ENCODE measurements at places on chromosomes 1 and 21.

DNA sequence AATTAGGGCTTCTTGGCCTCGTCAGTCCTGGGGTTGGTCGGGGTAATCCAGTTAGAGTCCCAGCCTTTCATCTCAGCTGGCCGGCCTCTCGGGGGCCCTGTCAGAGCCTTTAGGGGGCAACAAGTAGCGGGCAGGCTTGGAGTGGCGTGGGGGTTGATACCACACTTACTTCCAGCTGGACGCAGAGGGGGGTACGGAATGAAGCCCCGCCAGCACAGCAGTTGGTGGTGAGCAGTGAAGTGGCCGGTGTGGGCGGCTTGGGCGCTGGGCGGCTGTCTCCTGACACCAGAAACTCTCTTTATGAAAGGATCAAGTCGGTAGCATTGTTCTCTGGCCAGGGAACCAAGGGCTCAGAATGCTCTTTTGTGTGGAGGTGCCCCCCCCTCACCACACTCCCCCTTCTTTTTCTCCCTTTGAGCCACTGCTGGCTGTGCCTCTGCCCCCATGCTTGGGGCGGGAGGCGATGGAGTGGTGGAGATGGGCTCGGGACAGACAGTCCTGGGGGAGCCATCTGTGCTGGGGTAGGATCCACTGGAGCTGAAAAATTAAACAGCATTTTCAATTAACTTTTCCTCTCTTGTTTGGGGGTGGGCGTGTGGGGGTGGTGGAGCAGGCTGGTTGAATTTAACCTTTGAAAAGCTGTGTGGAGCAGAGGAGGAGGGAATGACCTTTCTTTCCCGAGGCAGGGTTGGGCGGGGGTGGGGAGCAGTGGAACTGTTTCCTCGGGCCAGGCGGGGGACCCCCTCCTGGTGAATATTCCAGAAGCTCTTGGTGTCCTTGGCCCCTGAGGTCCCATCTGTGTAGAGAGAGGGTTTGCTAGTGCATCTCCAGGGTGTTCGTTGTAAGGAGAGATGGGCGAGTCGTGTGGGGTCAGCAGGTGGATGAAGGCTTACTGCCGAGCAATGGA is 102.7 kb downstream of the RNF220 start:
- DNase-seq = no peak

- DNase-seq = no peak
These were observed at the start of gene TINAGL1 for GRCh38 chr1:31576201-31576669. Gene TINAGL1 (plus strand): TSS chr1:31576515. CDS start chr1:31577149, 634 bp downstream.

GRCh38 chr1:3636531-3636930 is 11.7 kb downstream of the TPRG1L start:
- DNase-seq = no peak

GRCh38 chr21:42320791-42321190 is 5.6 kb upstream of the TFF3 start:
- DNase-seq = no peak

DNA sequence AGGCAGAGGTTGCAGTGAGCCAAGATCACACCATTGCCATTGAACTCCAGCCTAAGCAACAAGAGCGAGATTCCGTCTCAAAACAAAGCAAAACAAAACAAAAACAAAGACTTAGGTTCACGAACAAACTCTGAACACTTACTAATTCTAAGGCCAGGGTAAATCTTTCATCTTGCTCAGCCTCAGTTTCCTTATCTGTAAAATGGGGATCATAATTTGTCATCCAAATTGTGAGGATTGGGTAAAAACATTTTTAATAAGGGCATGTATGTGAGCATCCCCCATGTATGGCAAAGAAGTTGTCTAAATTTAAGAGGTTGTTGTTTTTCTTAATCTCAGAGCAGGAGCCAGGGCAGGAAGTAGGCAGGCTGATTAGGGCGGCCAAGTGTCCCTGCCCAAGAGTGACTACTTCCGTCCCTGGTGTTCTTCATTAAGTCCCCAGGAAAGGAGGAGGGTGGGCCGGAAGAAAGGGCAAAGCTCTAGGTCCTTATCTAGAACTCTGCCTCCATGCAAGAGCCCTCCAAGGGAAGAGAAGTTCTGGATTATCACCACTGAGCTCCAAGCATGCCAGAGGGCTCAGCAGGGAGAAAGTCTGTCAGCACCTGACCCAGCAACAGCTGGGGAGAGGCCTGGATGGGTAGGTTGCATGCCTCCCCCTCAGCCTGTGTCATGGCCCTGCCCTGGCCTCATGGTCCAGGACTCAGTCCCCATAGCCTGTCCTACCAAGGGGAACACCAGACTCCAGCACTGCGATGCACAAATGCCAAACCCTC is 49.9 kb upstream of the CLIC4 start:
- no peak for DNase-seq

- DNase-seq = no peak
These were observed 154.6 kb downstream of the VAV3 start for GRCh38 chr1:107810291-107810951.
